Dermis microvascular lymphatic vessel endothelial cell (primary cell): ENCODE measurements at places on chromosomes 7 and 10. TPM values are rescaled to one million over a fixed set of nuclear protein-coding genes. Genes with fewer than 3 reads are reported as not detected.

Gene NPY
- not detected in 2 replicates for total RNA-seq

- DNase-seq: peak; percentile 87
Measured at GRCh38 chr7:140924019-140924820, 509 bp downstream of the BRAF start.

DNA sequence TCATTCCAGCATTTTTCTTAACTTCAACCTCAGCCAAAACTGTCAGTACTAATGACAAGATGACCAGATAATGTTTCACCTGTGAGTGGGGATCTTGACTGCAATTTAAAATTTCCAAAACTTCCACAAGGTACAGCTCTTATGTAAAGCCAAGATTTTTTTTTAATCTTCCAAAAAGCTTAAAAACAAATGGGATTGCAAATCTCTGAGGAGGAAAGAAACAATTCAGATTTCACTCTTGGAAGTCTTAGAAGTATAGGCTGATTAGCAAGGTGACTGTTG, 90.2 kb downstream of the AGMO start:
- no peak for DNase-seq

Gene ZDHHC6
- total RNA-seq: 20.5 and 22.7 TPM in 2 replicates

DNA sequence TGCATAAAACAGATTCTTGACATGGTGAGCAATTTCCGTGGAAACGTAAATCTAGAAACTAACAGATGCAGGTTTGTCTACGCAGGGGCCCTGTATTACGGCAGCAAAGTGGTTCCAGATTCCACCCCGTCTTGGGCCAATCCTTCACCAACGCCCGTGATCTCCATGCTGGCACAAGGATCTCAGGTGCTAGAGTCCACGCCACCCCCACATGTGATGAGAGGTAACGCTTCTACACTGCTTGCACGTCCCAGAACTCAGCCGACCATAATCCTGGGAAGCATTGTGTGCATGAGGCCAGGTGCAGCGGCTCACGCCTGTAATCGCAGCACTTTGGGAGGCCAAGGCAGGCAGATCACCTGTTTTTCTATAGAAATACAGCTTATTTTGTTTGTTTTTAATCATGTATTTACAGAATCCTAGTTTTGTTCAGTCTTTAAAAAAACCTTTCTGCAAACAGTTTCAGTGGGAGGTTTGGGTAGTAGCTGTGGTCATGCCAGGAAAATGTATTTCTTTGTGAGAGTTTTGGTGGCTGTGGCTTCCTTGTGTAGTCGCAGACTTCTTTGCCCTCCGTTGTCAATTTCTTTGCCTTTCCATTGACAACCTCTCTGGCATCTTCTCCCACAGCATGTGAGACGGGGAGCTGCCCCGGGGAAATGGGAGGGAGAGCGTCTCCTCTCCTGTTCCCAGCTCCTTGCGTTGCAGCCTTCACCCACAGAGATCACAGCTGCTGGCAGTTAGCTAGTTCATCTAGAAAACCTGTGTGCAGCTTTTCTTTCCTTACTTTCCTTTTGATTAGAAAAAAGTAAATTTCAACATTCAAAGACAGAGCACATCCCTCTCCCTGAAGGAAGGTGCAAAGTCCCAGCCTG, 35.7 kb downstream of the ITIH2 start:
- no peak for DNase-seq

DNA sequence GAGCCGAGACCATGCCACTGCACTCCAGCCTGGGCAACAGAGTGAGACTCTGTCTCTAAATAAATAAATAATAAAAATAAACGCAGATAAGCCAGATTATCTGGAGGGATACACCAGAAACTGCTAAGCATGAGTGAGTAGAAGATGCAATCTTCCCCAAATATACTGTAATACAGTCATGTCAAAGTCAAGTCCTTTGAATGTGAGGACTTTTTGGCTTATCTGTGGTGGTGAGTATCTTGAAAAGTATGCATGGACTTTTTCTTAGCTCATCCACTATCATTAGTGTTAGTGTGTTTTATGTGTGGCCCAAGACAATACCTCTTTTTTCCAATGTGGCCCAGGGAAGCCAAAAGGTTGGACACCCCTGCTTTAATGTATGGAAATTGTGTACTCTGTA, 44.7 kb upstream of the PITRM1 start:
- DNase-seq: no peak

DNA sequence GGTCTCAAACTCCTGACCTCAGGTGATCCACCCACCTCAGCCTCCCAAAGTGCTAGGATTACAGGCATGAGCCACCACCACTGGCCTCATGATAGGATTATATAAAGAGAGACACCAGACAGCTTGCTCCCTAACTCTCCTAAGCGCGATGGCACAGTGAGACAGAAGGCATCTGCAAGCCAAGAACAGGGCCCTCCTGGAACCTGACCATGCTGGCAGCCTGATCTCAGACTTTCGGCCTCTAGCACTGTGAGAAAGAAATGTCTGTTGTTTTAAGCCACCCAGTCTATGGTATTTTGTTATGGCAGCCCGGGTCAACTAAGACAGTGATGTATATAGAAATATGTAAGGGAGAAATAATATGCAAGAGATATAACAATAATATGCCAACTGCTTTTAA, 51.2 kb downstream of the SRPK2 start:
- DNase-seq: no peak

Gene PLXDC2
- 1.9 and 17.1 TPM in 2 replicates for total RNA-seq

- DNase-seq: no peak
Measured at GRCh38 chr7:105268056-105268455, 120.7 kb downstream of the SRPK2 start.

Gene PNLIPRP1
- total RNA-seq: not detected in 2 replicates

Gene LRRC18
- not detected in 2 replicates for total RNA-seq

DNA sequence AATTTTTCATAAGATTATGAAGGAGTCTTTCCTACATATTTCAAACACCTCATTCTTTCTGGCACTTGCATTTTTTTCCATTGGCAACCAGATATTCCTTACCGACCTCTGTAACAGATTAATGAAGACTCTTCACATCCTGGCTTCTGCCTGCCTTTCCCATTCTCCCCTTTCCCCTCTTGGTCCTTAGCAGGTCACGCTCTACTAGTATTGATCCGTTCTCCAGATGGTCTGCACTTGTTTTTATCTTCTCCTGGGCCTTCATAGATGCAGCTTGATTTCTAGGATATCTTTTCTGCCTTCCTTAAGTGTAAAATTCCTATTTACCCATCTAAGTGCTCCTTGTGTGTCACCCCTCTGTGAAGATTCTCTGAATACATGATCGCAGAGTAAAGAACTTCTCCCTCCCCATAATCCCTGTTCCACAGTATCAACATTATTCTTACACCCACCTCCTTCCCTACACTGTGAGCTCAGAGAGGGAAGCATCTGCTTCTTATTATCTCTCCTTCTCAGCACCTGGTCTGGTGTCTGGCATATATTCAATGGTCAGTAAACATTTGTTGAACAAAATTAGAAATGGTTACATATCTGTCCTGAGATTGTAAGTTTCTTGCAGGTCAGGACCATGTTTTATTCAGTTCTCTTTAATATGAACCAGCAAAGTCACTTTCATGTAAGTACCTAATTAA, 654.2 kb downstream of the REEP3 start:
- DNase-seq: no peak

GRCh38 chr7:47587976-47588375, 6.1 kb upstream of the TNS3 start:
- no peak for DNase-seq

Gene PPP1R3A
- total RNA-seq: not detected in 2 replicates

- no peak for DNase-seq
Measured at GRCh38 chr10:129184196-129184595, 282.8 kb upstream of the MGMT start.

- no peak for DNase-seq
Measured at GRCh38 chr10:77163670-77164348, 473.8 kb downstream of the KCNMA1 start.

Gene ZNRF2
- total RNA-seq: 5.0 and 6.4 TPM in 2 replicates
